Stimulated activated memory B cell treated with anti-CD40 and anti-IgM and Interleukin-4, amounts not matched to agents 10 μg/mL and 1 μg/mL and 100 μg/mL, for 72 hours (primary cell): ENCODE measurements at places on chromosomes 11 and 22.
A peak's percentile ranks its signal among the peaks of the same experiment; 100 is the strongest.

- no peak for ATAC-seq
Measured at GRCh38 chr11:23836981-23837380, 659.9 kb upstream of the LUZP2 start.

GRCh38 chr11:75668451-75669297 lies at the start of gene MAP6:
Gene MAP6, minus strand, starts transcription at chr11:75669038. Its CDS starts 669 bp downstream, at chr11:75668369.
- peak; percentile 57 for ATAC-seq

- ATAC-seq: no peak
Measured at GRCh38 chr11:72696866-72697700, 22.9 kb upstream of the PDE2A start.

DNA sequence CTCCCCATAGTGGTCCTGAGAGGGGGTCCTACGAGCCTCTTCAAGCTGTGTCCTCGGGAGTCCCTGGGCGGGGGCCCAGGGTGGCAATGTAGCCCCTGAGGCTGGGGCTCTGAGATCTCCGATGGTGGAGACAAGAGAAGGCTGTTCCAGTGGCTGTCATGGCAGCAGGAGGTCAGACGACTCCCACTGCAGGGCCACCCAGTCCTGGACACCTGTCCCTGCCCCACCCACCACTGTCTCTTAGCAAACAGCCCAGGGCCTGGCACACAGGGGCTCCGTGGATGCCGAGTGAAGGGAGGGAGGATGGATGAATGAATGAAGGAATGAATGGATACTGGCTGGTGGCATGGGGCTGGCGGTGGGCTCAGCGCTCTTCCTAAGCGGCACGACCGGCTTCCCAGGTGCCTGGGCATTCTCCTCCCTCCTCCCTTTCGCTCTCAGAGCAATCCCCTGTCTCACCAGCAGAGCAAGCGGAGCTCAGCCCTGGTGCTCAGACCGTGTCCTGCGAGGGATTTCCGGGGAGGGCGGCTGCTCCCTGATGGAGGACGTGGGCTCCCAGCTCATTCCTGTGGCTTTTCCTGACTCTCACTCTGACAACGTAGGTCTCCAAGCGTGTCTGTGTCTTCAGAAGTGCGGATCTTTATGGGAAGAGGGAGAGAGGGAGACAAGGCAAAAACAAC lies 1272.6 kb downstream of the BRD1 start:
- ATAC-seq: no peak

- ATAC-seq: no peak
Measured at GRCh38 chr11:2481253-2481652, 36.4 kb downstream of the KCNQ1 start.

DNA sequence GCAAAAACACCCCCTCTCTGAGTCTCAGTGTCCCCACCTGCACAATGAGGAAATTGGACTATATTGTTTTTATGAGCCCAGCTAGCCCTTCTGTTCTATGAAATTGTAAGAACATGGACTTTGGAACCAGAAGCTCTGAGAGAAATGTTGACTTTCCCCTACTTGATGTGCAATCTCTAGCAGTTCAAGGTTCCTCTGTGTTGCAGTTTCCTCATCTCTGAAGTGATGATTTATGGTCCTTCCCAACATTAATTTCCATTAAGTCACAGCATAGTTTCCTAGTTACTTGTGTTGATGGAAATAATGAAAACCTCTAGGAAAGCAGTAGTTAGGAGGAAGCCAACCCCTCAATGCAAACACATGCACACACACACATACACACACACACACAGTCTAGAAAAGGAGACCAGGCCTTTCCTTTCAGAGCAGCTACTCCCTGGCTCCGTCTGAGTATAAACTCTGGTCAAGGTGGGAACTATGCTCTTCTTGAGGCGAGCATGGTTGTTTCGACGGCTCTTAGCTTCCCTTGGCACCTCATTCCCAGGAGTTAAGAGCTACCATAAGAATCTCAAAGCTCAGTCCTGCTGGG lies 518.4 kb downstream of the SOX6 start:
- ATAC-seq: no peak

DNA sequence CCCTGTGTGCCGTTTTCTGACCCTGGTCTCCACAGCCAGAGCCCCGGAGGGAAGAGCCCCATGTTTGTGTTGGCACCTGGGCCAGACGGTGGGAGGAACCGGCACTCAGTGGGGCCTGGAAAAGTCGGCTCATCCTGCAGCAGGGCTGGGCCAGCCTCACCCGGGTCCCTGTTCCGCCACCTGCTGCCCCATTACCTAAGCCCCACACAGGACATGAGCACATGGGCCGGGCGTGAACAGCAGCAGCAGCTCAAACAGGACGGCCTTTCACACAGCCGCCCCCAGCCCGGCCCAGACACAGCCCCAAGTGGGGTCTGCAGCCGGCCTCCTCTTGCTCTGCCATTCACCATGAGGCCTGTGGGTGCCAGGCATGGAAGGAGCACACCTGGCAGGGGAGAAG lies 302.4 kb downstream of the MN1 start:
- ATAC-seq: no peak

GRCh38 chr11:74443071-74443864 lies 24.1 kb downstream of the KCNE3 start:
- no peak for ATAC-seq

DNA sequence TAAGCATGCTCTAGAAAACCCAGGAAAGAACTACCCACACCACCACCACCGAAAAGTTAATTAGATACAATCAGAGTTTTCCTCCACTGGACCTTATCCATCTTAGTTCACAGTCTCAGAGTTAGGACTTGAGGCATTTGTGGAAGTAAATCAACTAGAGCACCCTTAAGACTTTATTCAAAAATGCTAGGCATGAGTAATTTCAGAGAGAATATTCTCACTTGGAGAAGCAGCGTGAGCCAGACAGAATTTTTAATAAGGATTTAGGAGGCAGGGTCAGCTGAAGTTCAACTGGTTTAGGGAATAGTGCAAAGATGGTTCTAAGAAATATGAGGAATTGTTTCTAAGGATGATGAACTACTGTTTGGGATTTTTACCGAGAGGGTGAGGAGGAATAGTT lies 1.2 kb upstream of the OLFML1 start:
- ATAC-seq: no peak

DNA sequence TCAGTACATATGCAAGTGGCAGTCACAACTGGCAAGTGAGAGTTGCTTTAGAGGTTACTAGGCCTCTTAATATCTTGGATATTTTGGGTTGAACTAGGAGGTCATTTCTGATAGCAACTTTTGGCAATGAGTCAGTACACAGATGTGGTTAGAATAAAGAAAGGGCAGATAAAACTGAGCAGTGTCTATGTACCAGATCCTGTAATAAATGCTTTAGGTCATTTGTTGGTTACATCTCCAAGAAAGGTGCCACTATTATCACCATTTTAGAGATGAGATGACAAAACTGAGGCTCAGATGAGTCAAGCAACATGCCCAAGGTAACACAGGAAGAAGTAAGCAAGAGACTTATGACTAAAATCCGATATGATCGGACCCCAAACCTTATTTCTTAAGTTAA lies 25.0 kb downstream of the MAML2 start:
- ATAC-seq: no peak

DNA sequence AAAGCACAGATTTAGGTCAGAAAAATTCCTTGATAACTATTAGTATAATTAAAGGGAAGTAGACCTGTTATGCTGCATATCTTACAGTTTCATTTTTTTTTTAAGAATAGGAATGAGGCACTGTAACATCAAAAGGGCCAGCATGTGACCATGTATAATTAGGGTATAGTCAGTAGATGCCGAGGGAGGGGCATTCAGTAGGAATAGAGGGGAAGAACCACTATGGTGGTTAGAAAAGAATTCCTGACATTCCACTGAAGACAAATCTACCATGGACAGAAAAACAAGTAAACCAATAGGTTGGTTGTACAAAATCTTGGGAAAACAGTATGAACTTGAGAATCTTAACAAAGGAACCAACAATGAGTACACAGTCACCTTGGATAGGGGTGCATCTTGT lies 78.4 kb upstream of the CCDC179 start:
- no peak for ATAC-seq

- ATAC-seq: peak; percentile 79
Measured at GRCh38 chr11:64225608-64226506, at the start of the genes NUDT22 and TRPT1. Gene NUDT22, plus strand, starts transcription at chr11:64226274. Its CDS starts 379 bp downstream, at chr11:64226653. Gene TRPT1, minus strand, starts transcription at chr11:64226186. Its CDS starts 326 bp downstream, at chr11:64225860.

DNA sequence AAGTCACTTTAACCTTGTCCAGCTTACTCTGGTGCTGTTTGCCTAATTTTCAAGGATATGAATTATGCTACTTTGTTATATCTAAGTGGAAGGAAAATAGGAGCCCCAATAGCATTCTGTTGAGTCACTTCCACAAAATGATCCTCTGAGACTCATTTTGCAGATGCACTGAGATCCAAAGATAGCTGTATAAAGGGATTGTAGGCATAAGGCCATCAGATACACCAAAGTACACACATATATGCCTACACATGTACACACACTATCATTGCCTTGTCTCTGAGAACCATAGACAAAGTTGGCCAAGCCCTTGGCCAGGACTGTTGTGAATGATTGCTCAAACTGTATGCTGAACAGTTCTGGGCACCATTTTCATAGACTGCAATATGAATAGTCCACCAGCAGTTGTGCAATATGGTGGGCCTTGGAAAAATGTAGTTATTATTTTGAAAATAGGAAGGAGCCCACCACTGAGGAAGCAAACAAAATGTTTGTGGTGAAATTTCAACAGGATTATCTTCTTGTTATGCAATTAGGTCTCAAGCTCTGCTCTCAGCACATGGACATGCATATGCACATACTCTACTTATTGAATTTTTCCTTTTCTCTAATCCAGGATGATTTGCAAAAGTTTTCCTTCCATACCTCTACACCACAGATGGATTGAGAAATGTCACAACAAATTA lies 186.0 kb upstream of the CTSC start:
- no peak for ATAC-seq

- ATAC-seq: no peak
Measured at GRCh38 chr11:77121096-77121640, 6.9 kb upstream of the MYO7A start.

- ATAC-seq: no peak
Measured at GRCh38 chr11:12611352-12611751, 62.9 kb upstream of the TEAD1 start.
